ENCODE measurements at places on chromosomes 6 and 20.

GRCh38 chr6:81752084-81752920, at the start of gene TENT5A:
Gene TENT5A, minus strand, starts transcription at chr6:81752681. Its CDS starts 540 bp downstream, at chr6:81752141.
- peak; percentile 91 for DNase-seq

DNA sequence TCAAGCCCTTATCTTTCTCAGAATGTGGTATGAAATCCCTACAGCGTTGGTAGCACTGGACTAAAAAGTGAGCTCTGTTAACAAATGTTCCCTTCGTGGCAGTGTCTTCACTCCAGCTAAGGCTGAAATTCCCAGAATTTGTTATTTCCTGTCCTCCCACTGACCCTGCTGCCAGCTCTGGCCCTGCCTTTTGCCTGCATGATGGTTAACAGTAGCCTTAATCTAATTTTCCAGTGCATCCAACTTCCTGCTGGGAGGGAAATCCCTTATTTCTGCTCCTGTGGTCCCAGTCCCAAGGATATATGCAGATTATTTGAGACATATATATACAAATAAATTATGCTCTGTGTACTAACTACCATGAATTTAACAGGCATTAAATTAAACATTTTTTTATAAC, 157.2 kb upstream of the CARMIL1 start:
- DNase-seq: no peak

DNA sequence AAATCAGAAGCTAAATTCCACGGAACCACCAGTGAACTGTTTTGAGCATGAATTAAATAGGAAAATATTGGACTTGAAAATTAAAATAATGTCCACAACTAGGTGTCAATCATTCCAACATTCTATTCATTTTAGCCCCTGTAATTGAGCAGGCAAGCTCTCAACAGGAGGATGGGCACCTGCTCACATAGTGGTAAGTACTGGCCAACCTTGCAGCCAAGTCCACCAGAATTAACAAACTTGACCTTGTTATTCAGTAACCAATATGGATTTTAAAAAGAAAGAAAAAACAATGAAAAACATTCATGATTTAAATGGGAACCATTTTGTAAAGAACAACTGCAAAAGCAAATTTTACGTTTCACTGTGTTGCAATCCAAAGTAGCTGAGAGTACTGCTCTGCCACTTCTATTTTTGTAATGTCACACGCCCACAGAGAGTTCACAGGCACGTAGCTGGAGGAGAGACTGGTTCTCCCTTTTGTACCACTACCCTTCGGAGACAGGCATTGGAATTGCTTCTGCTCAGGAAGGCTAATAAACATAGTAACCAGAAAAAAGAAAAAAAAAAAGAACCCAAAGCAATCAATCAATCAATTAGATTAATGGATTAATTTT, 75.2 kb upstream of the F13A1 start:
- DNase-seq: no peak

DNA sequence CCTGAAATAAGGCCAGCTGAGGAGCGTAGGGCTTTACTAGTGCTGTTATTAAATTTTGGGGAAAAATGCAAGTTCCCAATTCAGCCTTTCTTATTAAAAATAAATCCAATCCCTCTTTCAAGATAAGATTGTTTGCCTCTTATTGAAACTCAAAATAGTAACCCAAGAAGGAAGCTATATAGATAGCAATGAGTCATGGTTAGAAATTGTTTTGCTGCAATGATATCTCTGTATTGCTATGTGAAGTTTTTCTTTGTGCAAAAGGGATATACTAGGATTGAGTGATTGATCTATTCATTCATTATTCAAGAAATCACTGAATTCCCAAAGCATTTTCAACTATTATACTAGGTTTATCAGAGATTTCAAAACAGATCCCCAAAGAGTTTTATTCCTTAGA, 93.0 kb upstream of the HDAC2 start:
- no peak for DNase-seq

DNA sequence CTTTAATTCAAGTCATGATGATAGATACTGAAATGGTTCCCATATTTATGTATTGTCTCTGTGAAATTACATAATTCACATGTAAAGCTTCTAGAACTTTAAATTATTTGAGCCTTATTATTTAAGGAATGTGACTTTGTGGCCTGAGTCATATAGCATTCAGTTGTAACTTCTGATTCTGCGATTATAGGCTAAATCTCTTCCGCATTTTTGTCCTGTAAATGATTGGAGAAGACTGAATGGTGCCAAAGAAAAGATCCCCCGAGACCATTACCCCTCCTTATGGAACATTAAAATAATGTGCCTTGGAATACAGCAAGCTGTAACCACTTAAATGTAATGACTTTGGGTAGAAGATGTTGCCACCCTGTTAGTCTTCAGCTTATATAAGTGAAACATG, 63.3 kb upstream of the MAP7 start:
- DNase-seq: no peak

DNA sequence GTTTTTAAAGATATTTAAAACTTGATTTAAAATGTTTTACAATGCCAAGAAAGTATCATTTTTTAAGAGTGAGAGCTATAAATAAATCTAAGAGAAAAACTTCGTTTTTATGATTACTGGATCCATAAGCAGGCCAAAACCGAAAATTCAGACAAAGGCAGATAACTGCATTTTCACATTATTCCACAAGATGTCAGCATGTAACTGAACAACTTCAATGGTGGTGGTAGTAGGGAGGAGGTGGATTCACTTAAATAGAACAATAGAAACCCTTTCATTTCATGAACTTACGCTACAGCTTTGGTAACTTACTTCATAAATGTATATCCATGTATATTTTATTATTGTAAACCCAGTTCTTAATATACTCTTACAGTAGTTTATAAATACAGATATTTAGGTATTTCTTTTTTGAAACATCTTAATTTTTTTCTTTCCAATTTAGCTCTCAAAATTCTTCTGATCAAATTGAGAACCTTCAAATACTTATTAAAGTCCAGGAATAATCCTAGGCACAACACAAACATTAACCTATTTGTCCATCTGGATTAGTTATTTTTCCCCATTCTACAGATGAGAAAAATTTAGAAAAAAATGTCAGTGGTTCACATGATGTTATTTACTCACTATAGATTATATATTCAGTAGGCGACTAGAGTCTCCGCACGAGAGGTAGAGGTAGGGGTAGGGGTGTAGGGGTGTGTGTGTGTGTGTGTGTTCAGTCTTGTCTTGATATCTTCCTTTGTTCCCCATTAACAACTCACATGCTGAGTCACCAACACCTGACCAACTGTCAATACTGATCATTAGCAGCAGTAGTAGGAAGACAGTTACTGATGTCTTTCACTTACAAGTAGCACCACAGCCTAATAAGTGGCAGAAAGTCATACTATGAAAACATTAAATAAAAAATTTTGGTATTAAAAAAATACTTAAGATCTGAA, 111.5 kb downstream of the ARHGAP18 start:
- DNase-seq: peak; percentile 81

GRCh38 chr6:20205722-20206161, 6.5 kb downstream of the MBOAT1 start:
- DNase-seq: no peak
